ENCODE measurements at places on chromosomes 3 and 15. TPM values are rescaled to one million over a fixed set of nuclear protein-coding genes. Genes with fewer than 3 reads are reported as not detected.
A peak's percentile ranks its signal among the peaks of the same experiment; 100 is the strongest.

DNA sequence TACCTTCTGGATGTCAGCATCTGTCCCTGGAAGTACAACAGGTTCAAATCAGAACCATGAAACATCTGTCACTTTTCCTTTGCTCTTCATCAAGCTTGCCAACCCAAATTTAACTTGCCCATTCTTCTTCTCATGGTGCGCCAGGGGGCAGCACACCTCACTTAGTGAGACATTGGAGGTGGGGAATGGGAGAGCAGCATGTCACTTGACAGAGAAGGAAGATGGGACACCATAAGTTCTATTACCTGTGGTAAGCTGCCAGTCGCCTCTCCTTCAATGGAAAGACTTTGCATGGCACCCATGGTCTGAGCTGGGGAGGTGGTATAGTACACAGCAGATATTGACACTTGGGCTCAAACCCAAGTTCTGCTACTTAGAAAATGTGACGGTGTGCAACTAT lies 2.9 kb downstream of the SCN5A start:
- peak; percentile 24 for DNase-seq
- H3K36me3 ChIP-seq, result no peaks in the 10 kb centered on the region
- no peaks in the 10 kb centered on the region for H3K27me3 ChIP-seq
- H3K4me1 ChIP-seq, result peaks cover 4% of the 10 kb centered on the region
- H3K27ac ChIP-seq, result no peak overlapping the region
- H3K4me3 ChIP-seq, result no peak overlapping the region

- no peak overlapping the region for H3K4me3 ChIP-seq
- DNase-seq, result no peak
- no peaks in the 10 kb centered on the region for H3K27me3 ChIP-seq
- H3K27ac ChIP-seq, result no peak overlapping the region
- H3K36me3 ChIP-seq, result no peaks in the 10 kb centered on the region
- H3K4me1 ChIP-seq, result no peaks in the 10 kb centered on the region
Measured at GRCh38 chr3:54691289-54691771, 236.5 kb downstream of the LRTM1 start.

DNA sequence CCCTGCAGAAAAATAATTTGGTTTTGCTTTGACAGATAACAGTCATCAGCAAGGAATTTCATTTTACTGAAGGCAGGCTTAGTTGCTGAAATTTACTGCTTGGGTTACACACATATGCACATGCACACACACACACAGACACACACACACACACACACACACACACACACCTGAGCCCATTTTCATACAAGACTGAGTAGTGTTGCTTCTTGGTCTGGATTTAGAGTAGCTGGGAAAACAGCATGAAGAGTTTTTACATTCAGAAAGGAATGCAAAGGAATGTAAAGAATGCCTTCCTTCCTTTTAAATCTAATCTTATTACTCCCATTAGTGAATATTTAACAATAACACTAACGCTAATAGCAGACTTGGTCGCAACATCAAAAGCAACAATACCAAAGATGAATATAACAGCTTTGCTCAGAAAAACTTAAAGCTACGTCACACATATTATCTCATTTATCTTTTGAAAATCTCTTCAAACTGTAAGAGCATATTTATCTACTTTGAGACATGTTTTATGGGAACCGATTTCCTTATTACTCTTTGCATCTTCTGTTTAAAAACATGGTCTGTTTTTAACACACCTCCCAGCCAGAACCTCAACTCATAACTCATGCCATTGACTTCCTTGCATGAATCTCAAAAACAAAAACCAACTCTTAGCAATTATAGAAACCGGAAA lies 32.5 kb downstream of the RFTN1 start:
- peak overlapping the region; percentile 66 for H3K27ac ChIP-seq
- peak overlapping the region; percentile 52 for H3K4me3 ChIP-seq
- H3K27me3 ChIP-seq, result no peaks in the 10 kb centered on the region
- peaks cover 79% of the 10 kb centered on the region for H3K4me1 ChIP-seq

The CPNE9 gene
- total RNA-seq, result 0.46 TPM

DNA sequence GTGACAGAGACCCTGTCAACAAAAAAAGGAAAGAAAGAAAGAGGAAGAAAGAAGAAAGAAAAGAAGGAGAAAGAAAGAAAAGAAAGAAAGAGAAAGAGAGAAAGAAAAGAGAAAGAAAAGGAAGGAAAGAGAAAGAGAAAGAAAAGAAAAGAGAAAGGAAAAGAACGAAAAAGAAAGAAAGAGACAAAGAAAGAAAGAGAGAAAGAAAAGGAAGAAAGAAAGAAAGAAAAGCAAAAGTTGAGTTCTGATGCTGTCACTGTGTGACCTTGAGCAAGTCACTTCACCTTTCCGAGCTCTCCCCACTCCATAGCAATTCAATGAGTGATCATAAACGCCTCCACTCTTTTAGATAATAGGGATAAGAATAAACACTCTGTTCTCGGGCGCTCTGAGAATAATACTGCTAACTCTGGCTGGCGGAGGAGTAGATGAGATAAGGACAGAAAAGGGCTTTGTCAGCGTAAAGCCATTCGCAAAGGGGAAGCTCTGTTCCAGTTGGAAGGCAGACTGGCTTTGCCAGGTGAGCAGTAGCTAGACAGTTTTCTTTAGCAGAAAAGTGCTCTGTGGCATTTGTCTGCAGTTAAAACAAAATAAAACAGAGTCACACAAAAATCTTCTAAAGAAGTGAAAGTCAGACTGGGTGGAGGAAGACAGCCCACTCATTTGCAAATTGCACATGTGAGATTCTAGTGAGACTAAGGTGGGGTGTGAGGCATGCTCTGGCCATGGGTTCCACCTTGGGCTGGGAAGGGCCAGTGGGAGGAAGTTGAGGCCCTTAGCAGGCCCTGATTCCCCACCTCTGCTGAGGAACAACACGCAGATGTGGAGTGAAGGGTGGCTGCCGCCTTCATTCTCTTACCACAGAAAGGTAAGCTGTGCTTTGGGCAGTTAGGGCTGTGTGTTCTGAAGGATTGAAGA lies 9.6 kb upstream of the FLNB start:
- H3K27ac ChIP-seq, result peak overlapping the region; percentile 72
- H3K36me3 ChIP-seq, result no peaks in the 10 kb centered on the region
- H3K4me1 ChIP-seq, result peaks cover 13% of the 10 kb centered on the region
- H3K27me3 ChIP-seq, result no peaks in the 10 kb centered on the region

DNA sequence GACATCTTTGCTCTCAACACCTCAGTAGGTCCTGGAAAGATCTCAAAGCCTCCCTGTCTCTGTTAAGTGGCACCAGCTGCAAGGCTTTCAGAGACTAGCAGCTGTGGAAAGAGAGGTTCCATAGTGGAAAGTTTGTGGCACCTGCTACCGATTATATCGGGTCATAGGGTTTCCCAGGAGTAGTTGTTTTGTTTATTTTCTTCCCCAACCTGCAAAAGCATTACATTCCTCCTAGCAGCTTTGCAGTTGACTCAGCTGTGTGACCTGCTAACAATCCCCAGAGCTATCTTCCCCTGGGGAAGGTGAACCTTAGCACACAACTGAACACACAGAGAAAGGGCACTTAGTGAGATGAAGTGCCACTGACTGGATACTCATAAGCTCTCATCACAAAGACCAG lies 598.9 kb upstream of the GRM7 start:
- no peak for DNase-seq
- no peaks in the 10 kb centered on the region for H3K4me1 ChIP-seq
- H3K27ac ChIP-seq, result no peak overlapping the region

GRCh38 chr3:122324871-122325323 lies at the start of gene CSTA:
TSS of gene CSTA (plus strand) at chr3:122325248. CDS start at chr3:122325293, 45 bp downstream.
- H3K4me1 ChIP-seq, result peaks cover 25% of the 10 kb centered on the region
- peaks cover 9% of the 10 kb centered on the region for H3K27me3 ChIP-seq
- H3K4me3 ChIP-seq, result no peak within 1 kb of the TSS
- no peak for DNase-seq
- H3K27ac ChIP-seq, result no peak within 1 kb of the TSS
- H3K36me3 ChIP-seq, result no peaks in the 10 kb centered on the region

DNA sequence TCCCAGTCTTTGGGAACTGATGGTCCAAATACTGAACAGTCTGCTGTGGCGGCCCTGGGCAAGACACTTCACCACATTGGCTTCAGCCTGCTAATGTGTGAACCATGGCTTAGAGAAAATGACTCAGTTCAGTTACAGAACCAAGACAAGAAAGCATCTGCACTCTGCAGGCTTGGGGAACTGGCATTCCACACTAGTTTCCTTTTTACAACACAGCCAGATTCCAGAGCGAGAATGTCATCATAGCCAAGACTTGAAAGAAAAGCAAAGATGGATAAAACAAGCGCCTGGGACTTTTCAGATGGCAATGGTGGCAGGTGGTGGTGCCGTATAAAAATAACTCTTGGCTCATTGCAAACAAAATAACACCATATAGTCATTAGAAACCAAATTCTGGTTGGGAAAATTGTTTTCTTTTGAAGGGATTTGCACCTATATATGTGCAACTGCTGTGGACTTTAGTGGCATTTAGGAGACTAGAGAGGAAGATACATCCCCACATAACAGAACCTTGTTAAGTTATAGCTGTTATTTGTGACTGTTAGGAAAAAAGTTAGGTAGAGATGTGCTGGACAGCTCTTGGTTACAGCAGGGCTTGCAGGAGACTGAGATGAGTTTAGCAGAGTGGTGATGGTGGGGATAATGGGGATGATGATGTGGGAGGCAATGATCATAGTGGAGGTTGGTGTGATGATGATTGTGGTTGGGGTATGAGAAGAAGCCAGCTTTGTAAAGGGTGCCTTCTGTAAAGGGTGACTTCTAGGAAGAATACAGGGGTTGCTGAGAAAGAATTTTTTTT lies 273.6 kb downstream of the THRB start:
- H3K27ac ChIP-seq, result no peak overlapping the region
- DNase-seq, result no peak
- H3K36me3 ChIP-seq, result no peaks in the 10 kb centered on the region
- no peaks in the 10 kb centered on the region for H3K4me1 ChIP-seq

DNA sequence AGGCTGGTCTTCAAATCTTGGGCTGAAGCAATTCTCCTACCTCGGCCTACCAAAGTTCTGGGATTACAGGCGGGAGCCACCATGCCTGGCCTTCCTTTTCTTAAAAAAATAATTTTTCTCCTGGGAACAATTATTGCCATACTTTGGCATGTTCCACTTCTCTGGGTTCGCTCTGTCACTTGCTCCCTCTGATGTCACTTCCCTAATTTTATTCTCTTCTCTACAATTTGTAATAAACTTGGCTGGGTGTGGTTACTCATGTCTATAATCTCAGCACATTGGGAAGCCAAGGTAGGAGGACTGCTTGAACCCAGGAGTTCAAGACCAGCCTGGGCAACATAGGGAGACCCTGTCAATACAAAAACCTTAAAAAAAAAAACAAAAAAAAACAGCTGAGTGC lies 6.1 kb upstream of the IMPDH2 start:
- peak overlapping the region; percentile 80 for H3K27ac ChIP-seq
- peaks cover 7% of the 10 kb centered on the region for H3K4me1 ChIP-seq
- DNase-seq, result no peak
- peaks cover 17% of the 10 kb centered on the region for H3K36me3 ChIP-seq
- no peaks in the 10 kb centered on the region for H3K27me3 ChIP-seq
- no peak overlapping the region for H3K4me3 ChIP-seq

DNA sequence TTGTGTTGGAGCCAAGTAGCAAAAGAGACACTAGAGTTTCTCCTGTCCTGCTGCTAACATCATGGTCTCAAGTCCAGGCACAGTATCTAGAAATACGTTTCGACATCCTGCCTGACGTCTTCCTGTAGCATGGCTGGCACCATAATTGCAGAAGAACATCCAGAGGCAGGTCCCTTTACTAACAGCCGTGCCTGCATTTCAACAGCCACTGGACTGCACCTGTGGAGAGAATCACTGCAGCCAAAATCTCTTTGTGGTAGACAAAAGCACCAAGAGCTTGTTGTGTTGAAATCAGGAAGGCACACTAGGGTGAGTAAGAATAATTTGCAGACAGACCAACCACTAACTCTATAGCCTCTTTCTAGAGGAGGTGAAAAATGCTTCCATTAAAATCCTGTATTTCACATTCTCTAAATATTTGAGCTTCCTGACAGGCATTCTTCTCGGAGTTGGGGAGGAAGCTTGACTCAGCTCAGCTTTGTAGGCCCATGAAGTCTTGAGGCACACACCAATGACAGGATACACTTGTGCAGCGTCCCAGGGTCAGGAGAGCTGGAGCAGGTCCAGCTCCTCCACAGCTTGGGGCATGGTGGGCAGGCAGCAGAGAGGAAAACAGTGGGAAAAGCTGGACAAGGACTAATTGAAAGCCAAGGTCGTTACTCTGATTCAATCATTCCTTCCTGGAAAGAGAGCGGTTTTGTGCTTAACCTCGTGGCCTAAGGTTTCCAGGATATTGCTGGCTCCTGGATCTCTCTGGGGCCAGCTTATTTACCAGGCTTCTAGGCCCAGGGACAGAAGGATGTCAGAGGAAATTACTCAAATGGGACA lies 244.9 kb downstream of the FAM43A start:
- no peak overlapping the region for H3K4me3 ChIP-seq
- H3K36me3 ChIP-seq, result no peaks in the 10 kb centered on the region
- H3K27ac ChIP-seq, result no peak overlapping the region
- DNase-seq, result no peak
- no peaks in the 10 kb centered on the region for H3K4me1 ChIP-seq

- H3K27me3 ChIP-seq, result no peaks in the 10 kb centered on the region
- H3K4me3 ChIP-seq, result no peak overlapping the region
- no peak for DNase-seq
- no peaks in the 10 kb centered on the region for H3K36me3 ChIP-seq
Measured at GRCh38 chr3:76859596-76859995, 180.3 kb upstream of the ROBO2 start.

GRCh38 chr3:51311055-51311454 lies 74.0 kb upstream of the MANF start:
- no peak for DNase-seq
- no peak overlapping the region for H3K4me3 ChIP-seq
- H3K36me3 ChIP-seq, result peaks cover 6% of the 10 kb centered on the region
- H3K4me1 ChIP-seq, result no peaks in the 10 kb centered on the region
- no peaks in the 10 kb centered on the region for H3K27me3 ChIP-seq

GRCh38 chr3:104906001-104906639 lies 460.6 kb upstream of the ALCAM start:
- no peaks in the 10 kb centered on the region for H3K4me1 ChIP-seq
- DNase-seq, result no peak
- peaks cover 2% of the 10 kb centered on the region for H3K36me3 ChIP-seq
- no peak overlapping the region for H3K27ac ChIP-seq
- H3K4me3 ChIP-seq, result no peak overlapping the region

GRCh38 chr3:195807681-195808121 lies 4.0 kb downstream of the MUC4 start:
- peaks cover 5% of the 10 kb centered on the region for H3K27me3 ChIP-seq
- no peak overlapping the region for H3K4me3 ChIP-seq
- H3K4me1 ChIP-seq, result peaks cover 37% of the 10 kb centered on the region
- DNase-seq, result no peak
- H3K27ac ChIP-seq, result no peak overlapping the region

GRCh38 chr3:144164352-144164751 lies 192.7 kb downstream of the DIPK2A start:
- DNase-seq, result no peak
- H3K27ac ChIP-seq, result no peak overlapping the region
- no peaks in the 10 kb centered on the region for H3K4me1 ChIP-seq
- no peaks in the 10 kb centered on the region for H3K36me3 ChIP-seq

The TMEM45A gene
- total RNA-seq, result 1.5 TPM

The CCR1 gene
- total RNA-seq, result 0.17 TPM

The WWTR1 gene
- 0.95 TPM for total RNA-seq

GRCh38 chr3:61177450-61177849 lies 73.8 kb downstream of the FHIT start:
- H3K27ac ChIP-seq, result no peak overlapping the region
- no peak overlapping the region for H3K4me3 ChIP-seq
- DNase-seq, result no peak
- no peaks in the 10 kb centered on the region for H3K27me3 ChIP-seq
- H3K36me3 ChIP-seq, result no peaks in the 10 kb centered on the region
- H3K4me1 ChIP-seq, result peaks cover 8% of the 10 kb centered on the region
